ENCODE measurements at places on chromosomes 2 and 18.

- DNase-seq, result no peak
Measured at GRCh38 chr2:68388358-68388757, 23.3 kb downstream of the PLEK start.

GRCh38 chr2:152319822-152320570 is 15.0 kb upstream of the FMNL2 start:
- no peak for DNase-seq

DNA sequence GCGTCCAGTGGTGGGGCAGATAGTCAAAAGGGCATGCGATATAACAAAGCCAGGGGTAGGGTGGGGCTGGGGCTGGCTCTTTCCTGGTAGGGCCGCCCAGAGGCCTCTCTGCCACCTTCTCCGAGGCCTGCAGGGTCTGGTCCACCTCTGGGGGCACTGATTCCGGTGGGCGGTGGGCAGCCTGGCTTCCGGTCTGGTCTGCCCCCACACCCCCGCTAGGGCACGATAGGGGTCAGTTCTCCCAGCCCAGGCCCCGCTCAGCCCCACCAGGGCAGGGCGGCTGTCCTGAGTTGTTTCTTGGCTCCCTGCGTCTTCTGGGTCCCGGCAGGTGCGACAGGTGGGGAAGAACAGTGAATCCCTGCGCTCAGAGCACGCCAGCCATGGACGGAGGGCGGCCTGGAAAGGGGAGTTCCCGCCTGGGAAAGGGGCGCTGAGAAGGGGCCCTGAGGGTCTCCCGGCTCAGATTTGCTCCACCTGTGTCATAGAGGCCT is 707 bp upstream of the ERFE start:
- no peak for DNase-seq

DNA sequence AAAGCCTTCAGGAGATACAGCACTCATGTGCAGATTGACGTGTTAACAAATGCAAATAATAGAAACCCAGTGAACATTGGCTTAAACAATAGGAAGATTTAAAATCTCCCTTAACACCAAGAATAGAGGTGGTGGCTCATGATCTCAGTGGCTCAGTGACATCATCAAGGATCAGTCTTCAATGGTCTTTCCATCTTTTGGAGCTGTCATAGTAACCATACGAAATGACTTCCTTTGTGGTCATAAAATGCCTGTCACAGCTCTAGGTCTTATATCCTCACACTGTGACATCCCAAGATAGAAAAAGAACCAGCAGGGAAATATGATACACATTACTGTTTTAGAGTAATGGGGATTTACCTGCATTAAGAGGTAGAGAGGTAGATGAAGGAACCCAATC is 59.6 kb upstream of the ACKR3 start:
- DNase-seq, result no peak

- no peak for DNase-seq
Measured at GRCh38 chr18:46562674-46563192, 94.3 kb downstream of the LOXHD1 start.

DNA sequence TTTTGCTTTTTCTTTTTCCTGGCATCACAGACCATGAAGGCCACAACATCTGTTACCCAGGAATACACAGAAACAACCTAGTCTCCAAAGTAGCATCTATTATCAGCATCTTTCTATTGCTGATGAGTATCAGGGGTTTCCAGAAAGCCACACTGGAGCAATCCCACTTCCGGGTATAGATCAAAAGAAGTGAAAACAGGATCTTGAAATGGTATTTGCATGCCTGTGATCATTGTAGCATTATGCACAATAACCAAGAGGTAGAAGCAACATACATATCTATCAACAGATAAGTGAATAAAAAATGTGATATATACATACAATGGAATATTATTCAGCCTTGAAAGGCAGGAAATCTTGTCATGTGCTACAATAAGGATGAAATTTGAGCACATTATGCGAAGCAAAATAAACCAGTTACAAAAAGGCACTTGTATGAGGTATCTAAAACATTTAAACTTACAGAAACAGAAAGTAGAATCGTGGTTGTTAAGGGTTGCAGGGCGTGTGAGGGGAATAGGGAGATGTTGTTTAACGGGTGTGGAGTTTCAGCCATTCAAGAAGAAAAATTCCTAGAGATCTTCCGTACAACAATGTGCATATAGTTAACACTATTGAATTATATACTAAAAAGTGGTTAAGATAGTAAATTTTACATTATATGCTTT is 115.1 kb downstream of the KCNE4 start:
- DNase-seq, result no peak

DNA sequence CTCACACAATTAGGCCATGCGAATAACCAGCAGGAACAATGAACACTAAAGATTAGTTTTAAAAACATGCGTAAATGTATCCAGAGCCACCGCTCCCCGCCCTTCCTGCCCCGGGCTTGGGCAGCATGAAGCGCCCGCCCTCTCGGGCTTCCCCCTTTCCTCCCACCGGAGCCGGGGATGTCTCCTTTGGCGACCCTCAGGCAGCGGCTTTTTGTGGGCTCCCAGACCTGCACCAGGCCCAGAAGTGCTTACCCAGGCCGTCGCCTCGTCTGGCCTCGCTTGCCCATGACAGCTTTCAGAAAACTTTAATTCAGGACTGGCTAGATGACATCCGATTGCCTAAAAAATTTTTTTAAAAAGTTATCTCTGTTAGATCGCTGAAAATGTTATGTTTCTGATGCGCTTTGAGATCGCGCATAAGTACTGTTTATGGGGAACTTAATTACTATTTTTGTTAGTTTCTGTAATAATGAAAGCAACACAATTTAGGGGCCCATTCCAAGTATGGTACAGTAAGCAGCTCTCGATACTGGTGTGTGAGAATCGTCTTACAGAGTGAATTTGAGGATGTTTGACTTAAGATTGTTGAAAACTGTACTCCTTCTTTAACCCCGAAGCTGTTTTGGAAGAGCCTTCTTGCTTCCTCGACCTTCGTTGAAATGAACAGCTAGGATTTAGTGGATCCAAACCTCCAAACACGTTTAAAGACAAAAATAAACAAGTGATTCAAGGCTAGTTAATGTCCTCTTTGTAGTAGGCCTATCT is 1.1 kb downstream of the MAP3K20 start:
- DNase-seq, result no peak

Measured in AG08396 (cell line).